ENCODE measurements at places on chromosomes 2 and 18.

DNA sequence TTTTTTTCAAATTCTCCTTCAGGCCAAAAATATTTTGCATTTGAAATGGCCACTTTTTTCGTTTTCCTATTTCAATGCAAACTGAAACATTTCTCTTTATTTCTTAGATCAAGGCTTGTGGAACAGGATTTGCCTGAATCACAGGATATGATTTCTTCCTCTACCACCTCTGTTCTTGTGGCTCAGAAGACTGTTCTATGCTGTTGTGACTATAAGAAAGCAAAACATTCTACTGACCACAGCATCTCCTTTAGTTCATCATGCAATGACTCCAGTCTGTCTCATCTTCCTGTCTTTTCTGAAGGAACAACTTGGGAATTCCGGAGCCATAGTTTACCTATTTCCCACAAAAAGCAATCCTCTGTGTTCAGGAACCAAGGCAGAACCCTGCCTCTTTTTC, 16.2 kb upstream of the ZNF512 start:
- no peak for DNase-seq

DNA sequence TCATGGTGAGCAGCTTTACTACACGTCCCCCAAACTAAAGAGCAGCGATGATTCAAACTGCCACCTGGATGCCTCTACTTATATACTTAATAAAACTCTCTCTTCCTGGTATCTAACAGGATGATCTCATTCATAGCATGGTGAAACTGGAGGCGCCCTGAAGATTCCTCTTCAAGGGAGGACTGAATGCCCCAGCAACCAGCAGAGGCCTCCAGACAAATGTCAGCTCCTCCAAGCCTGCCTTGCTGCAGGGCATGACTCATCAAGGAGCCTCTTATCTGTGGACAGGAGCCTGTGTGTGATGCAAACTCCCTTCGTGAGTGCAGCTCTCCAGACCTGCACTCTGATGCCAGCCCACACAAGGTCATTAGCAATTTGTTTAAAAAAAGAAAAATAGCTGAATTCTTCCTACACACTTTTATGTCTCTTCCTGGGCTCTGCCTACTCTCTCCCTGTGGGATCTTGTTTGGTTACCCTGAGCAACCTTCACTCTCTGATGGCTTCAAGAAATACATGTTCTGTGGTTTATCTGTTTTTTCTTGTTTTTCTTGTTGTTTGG, 30.2 kb downstream of the LONRF2 start:
- DNase-seq: no peak

DNA sequence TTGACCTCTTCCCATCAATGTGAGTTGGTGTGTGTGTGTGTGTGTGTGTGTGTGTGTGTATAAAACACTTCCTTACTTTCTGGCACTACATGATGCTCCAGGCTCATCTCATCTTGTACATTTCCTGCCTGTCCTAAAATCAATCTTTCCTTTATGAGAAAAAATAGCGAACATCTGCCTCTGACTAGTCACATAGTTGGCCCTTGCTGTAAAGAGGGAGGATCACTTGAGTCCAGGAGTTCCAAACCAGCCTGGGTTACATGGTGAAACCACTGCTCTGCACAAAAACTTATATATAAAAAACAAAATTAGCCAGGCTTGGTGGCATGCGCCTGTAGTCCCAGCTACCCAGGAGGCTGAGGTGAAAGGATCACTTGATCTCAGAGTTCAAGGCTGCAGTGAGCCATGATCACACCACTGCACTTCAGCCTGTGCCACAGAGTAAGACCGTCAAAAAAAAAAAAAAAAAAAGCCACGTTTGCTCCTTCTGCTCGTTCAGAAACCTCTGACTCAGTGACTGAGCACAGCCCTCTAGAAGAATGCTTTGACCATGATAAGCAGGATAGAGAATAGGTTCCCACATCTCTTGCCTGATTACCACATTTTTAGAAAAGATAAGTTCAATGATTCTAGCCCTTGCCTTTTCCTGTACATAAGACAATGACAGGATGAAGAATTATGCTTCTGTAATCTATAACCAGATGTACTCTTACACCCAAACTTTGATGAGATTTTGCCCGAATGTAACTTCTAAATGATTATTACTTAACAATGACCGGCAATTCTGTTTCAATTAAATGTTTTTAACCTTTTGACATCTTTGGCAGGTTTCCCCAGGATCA, 45.2 kb upstream of the ST3GAL5 start:
- DNase-seq: no peak

GRCh38 chr2:238339814-238340213, 19.5 kb downstream of the TRAF3IP1 start:
- no peak for DNase-seq

GRCh38 chr2:14544247-14544646, 88.3 kb upstream of the LRATD1 start:
- DNase-seq: no peak

DNA sequence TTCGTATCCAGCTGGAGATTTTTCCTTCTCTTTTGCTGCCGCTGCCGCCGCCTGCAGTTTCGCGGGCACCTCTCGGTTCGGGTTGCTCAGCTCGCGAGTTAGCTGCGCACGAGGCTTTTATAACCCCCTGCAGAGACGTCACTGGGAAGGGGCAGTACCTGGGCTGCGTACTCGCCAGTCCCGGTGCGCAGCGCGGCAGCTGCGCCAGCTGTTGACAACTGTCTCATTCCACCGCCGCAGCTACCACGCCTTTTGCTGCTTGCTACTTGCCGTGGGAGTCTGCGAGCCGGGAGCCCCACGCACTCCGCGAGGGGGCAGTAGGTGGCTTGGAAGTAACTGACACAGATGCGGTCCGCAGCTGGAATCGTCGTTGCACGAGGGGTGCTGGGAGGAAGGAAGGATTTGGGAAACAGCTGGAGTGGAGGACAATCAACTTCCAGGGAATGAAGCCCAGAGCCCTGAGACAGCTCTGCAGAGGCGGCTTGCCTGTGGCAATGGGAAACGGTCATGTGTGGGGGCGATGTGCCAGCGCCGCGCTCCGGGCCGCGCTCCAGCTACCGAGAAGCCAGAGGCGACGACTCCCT, at the start of gene TACR1:
TSS of gene TACR1 (minus strand) at position 93 of the 584 bp plus-strand sequence. CDS start 586 bp downstream, outside the sequence.
- peak; percentile 59 for DNase-seq

DNA sequence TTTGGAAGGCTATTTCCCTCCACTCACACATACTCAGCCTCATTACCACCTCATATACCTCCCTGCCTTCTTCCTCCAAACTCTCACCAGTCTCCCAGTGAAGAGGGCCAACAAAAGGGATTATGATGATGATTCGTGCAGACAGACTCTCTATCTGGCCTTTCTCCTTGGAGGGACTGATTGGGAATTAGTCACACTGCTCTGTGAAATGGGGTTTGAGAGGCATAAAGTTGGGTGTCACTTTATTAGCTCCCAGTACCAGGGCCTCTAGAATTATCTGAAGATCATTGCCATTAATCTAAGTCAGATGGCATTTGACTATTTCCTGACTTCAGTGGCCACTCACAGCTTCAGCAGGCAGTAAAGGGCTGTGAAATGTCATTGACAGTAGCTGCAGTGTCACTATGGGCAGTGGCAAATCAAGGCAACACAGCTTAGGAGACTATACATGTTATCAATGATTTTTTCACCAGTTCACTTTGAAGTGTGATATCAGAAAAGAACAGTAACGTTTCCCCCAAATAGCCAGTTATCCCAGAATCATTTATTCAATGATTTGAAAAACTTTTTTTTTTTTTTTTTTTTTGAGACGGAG, 17.4 kb downstream of the CNRIP1 start:
- DNase-seq: no peak

DNA sequence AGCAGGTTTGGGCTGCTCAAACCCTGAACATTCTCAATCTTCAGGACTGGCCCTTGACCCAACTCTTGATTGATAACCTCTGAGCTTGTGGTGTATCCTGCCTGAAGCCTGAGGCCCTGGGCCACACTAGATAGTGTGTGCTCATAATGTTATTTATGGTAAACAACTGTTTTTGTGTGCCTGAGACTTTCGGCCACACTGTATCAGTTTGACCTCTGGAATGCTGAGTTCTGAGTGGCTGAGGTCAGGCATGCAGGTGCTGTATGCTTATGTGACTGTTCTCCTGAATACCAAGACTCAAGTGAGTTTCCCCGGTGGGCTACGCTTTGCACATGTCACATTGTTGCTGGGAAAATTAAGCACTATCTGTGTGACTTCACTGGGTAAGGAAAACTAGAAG, 82.2 kb upstream of the RMP24 start:
- DNase-seq: no peak

GRCh38 chr2:68098291-68098797, 35.5 kb upstream of the C1D start:
- DNase-seq: no peak

DNA sequence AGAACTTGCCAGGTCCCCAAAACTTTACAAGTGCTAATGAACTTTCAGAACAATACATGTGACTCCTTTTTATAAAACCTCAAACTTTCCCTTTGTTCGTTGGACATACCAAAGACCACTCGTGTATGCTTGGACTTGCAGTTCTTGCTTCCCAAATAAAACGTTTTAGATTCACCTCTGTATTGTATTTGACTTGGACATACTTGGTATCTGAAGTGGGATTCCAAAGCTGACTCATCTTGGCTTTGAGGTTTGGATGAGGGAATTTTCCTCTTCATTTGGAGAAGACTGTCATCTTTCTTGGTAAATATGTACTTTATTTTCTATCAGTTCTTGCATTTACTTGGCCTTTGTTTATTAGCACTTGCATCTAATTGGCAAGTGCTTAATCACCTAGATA, 8.0 kb upstream of the CYB5A start:
- DNase-seq: no peak

DNA sequence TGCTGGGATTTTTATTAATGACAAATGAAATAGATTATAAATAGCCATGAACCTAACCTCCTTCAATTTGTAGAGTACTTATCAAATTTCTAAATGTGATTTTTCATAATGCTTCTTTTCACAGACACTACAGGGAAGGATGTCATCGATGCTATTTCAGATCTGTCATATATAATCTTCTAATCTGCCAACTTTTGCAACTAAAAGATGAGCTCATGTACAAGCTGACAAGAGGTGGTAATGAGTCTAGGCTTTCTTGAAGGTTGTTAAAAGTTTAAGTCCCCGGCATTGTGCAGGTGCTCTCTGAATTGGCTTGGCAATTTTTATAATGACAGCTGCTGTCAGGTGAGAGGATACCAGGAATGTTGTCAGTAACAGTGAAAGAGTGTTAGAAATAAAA, 320.4 kb downstream of the LRRTM4 start:
- no peak for DNase-seq

DNA sequence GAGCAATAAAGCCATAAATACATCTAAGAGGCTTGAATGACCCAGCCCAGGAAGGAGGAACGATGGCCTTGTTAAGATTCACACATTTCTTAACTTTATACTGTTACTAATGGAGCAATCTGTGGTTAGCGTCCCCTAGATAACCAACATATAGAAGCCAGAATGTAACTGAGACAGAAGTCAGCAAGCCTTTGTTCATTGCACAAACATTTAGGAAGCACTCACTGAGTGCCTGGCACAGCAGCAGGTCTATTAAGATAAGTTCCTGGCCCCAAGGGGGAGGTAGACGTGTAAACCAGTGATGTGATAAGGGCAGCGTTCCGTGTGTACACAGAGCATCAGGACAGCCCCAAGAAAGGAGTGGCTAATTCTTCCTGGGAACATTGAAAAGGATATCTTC, 63.6 kb upstream of the ATL2 start:
- no peak for DNase-seq

- no peak for DNase-seq
Measured at GRCh38 chr2:48883661-48884060, 128.1 kb upstream of the LHCGR start.

DNA sequence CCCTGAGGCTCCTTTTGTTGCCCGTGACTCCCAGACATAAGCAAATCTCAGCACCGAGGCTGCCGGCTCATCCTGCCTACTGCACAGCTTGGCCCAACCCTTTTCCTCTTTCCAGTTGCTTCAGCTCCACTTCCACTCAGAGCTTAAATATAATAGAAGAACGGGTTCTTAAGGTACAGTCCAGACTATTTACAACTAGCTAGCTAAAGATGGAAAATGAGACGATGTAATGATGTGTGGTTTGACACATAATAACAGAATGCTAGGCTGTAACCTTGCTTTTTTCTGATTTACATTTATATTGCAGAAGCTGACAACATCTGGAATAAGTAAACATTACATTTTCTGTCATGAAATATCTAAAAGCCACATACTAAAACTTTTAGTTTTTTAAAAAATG, 26.9 kb upstream of the ATP9B start:
- DNase-seq: no peak

GRCh38 chr2:204791230-204791629, 246.0 kb downstream of the PARD3B start:
- no peak for DNase-seq

DNA sequence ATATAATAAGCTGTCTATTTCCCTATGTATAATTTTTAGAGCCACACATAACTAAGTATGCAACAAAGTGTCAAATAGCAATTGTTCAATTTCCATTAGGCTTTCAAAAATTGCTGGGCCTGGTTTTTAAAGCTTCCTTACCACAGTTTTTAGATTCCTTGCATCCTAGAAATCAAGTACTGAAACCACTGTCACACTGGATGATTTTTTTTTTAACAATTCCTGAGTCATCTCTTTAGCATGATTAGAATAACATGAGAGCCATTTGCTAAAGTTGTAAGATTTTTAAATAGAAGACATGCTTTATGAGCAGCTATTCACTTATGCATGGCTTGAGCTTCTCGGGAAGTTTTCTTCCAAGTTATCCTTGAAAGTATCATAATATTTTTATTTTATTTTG, 319.5 kb upstream of the NXPH2 start:
- no peak for DNase-seq

DNA sequence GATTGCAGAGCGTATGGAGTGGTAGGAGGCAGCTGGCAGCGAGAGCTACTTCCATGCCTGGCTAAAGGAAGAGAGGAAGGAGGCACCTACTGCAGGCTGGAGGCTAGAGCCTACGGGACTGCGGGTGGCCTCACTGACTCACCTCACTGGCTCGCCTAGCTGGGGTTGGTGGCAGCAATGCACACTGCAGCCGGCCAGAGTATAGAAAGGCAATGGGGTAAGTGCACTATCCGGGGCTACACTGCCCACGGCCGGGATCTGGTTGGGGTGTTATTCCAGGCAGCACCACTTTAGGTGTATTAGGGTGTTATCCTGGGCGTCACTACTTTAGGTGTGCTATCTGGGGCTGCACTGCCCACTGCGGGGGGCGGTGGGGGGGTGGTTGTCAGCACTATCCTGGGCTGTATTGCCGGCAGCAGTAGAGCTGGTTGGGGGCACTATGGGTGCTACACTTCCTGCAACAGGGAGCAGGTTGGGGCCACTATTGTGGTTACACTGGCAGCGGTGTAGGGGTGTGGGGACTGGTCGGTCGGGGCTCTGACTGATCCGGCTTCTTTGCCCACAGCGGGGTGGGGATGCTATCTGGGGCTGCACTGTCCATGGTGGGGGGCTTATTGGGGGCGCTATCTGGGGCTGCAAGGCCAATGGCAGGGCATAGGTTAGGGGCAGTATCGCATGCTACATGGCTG, 33.3 kb upstream of the ANKRD62 start:
- no peak for DNase-seq

- no peak for DNase-seq
Measured at GRCh38 chr18:78893281-78894032, 86.2 kb upstream of the SALL3 start.

Measured in glutamatergic neuron (in vitro differentiated cells).